ENCODE measurements at places on chromosomes 7 and 10. TPM values are rescaled to one million over a fixed set of nuclear protein-coding genes. Genes with fewer than 3 reads are reported as not detected.

DHX32 gene
- 66.7 TPM for total RNA-seq

DNA sequence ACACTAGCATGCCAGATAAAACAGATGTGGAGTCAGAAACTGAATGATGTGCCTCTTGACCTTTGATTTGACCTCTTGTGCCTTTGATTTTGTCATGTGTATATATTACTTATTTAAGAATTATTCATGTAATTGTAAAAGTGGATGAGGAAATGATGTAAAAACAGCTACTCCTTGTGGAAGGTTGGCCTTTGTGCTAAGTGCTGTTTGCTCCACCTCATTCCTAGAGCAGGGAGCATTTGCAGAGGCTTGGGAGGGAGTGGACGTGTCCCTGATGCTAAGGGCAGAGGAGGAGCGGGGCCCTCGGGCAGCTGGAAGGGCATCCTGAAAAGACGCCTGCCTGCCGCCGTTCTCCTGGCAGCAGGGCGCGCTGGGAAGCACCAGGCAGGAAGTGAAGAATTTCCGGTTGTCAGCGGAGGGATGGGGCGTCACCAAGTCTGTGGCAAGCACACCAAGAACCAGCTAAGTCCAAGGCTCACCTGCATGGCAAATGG, 197.6 kb upstream of the ZNF32 start:
- H3K4me1 ChIP-seq = no peaks in the 10 kb centered on the region
- H3K27ac ChIP-seq = no peak overlapping the region
- H3K27me3 ChIP-seq = no peaks in the 10 kb centered on the region
- no peaks in the 10 kb centered on the region for H3K36me3 ChIP-seq

GRCh38 chr7:130277763-130278643, 11.3 kb downstream of the CPA2 start:
- no peak overlapping the region for H3K27ac ChIP-seq
- no peak overlapping the region for H3K4me3 ChIP-seq
- no peaks in the 10 kb centered on the region for H3K36me3 ChIP-seq

SUN3 gene
- total RNA-seq = not detected

DNA sequence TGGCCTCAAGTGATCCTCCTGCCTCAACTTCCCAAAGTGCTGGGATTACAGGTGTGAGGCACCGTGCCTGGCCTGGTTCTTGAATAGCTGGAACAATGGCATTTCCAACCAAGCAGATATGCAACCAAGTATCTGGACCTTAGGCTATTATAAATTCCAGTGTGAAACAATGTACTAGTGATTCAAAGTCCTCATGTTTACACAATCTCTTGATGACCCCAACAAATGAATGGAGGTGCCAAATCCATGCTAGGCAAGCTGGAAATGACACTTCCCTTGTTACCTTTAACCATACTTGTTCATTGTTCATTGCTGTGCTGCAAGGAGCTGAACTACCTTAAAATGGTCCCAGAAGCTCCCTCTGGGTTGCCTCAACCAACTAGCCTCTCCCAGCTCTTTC, 282.2 kb upstream of the KLF14 start:
- no peak for DNase-seq
- no peak overlapping the region for H3K4me3 ChIP-seq
- no peaks in the 10 kb centered on the region for H3K27me3 ChIP-seq
- H3K27ac ChIP-seq = no peak overlapping the region
- no peaks in the 10 kb centered on the region for H3K36me3 ChIP-seq
- no peaks in the 10 kb centered on the region for H3K4me1 ChIP-seq

All from cardiac muscle cell (in vitro differentiated cells and primary cell).